H1 (cell line): ENCODE measurements at places on chromosomes 13 and 19. TPM values are rescaled to one million over a fixed set of nuclear protein-coding genes. Genes with fewer than 3 reads are reported as not detected.
A peak's percentile ranks its signal among the peaks of the same experiment; 100 is the strongest.

DNA sequence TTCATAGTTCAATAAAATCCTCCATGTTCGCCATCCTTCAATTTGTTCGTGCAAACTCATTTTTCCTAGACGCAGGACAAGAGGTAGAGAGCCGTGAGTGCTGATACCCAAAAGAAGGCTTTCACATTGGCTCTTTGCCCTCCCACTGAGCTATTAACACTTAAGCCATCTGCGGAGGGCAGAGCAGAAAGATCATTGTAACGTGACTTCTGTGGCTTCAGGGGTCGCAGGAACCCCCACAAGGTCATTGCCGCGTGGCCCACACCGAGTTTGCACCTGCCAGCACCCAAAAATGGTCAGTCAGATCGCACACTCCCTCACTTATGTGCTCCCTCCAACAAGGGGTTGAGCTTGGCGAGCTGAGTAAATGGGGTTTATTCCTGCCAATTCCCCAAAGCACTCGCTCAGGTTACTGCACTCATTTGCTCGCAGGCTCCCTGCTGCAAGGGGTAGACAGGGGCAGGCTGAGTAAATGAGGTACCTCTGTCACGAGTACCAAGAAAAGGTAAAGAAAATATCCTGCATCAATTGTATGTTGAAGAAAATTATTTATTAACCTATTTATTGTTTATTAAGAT is 144.1 kb downstream of the PRR20E start:
- DNase-seq = peak; percentile 58

DNA sequence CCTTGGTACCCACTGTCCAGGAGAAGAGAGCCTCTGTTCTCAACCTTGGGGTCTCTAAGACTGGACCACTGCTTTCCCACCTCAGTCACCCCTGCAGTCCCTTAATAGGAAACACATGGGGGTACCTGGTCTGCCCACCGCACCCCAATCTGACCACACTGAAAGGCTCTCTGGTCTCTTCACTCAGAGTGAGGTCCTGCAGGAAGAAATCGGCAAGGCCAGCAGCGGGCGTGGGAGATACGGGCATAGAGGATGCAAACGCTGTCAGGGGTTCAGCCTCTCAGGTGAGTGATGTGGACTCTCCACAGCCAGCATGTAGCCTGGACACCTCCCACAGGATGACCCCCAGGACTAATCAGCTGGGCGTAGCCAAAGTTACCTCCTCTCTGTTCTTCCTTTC is 3.5 kb downstream of the SIGLEC9 start:
- DNase-seq = no peak

DNA sequence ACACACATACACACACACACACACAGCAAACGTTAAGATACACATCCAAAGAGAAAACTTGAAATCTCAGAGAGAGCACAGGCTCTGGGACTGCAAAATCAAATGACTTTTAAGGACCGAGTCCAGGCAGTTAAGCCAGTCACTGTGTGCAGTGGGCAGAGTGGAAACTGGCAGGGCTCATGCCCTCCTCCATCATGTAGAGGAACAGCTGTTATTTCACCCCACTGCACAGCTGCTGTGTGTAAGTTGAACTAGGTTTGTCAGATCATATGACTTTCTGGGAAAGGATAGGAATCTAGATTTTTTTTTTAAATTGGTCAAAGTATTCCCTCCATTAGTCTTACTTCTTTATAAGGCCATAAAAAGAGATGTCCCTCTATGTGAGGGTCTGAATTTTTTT is 1002.1 kb downstream of the UQCRFS1 start:
- no peak for DNase-seq

FUT3 gene
- 0.15 and 0.41 TPM in 2 replicates for polyA plus RNA-seq

GARIN5A gene
- polyA plus RNA-seq = 18.5 and 31.5 TPM in 2 replicates

ITGBL1 gene
- not detected in 2 replicates for polyA plus RNA-seq

KLK7 gene
- 1.4 and 2.1 TPM in 2 replicates for polyA plus RNA-seq

IER2 gene
- polyA plus RNA-seq = 84.5 and 151 TPM in 2 replicates

OLFM4 gene
- not detected in 2 replicates for polyA plus RNA-seq
